ENCODE measurements at places on chromosomes 4 and X.

DNA sequence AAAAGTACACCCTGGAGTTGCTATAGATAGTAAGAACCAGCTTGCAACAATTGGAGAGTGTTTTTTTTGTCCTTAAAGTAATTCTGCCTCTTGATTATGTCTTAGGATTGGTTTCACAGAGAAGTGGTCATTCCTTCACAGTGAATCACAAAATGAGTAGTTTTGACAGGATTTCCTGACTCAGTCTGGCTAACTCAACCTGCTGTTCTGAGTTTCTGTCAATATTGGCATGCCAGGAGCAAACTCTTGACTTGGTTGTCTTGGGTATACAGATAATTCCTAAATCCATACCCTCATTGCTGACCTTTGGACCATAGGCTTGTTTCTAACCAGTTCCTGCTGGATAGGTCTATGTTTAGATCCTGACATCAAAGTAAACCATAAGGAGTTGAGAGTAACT is 9.4 kb downstream of the FHIP1A start:
- peak; percentile 36 for DNase-seq

GRCh38 chr4:88200186-88200585 is 41.7 kb upstream of the ABCG2 start:
- no peak for DNase-seq

DNA sequence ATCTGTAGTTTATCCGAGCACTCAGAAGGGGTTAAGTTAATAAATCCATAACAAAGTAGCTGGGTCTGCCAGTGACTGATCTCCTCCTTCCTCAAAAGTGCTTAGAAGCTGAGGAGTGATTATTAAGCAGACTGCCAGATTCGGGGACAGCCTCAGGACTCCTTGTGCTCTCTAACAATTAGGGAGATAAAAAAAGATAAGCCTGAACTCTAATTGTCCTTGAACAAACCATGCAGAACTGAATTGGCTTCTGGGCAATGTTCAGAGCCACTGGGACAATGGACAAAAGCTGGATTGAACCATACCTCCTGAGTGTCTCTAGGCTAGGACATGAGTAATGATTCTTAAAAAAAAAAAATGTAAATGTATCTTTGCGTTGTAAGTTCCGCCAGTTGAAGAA is 22.7 kb upstream of the GRPR start:
- DNase-seq, result no peak

- no peak for DNase-seq
Measured at GRCh38 chr4:104719539-104720230, 225.0 kb upstream of the CXXC4 start.

DNA sequence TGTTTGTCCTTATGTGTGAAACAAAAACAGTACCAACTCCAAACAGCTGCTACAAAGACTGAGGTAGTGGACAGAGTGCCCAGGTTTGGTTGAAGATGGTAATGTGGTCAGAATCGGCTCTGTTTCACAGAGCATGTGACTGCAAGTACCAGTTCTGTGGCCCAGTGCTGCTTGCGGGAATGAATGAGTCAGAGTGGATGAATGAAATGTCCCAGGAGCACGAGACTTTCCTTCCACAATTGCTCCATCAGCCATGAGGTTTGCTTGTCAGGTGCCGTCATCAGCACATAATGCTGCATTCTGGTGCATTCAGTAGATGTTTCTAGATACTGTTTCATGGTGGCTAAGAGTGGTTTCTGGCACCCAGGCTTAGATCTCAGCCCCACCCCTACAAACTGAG is 84.2 kb downstream of the GPR143 start:
- no peak for DNase-seq

DNA sequence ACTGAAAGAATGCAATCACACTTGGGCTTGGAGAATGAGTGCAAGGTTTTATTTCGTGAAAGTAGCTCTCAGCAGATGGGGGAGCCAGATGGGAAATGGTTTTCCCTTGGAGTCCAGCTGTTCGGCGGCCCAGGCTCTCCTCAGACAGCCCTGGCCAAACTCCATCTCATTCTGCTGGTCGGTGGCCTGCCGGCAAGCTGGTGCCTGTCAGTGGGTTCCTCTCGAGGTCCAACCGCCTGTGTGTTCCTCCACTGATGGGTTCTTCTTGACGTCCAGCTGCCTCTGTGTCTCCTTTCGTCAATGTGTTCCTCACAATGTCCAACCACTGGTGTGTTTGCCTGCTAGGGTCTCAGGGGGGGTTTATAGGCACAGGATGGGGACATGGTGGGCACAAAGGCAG is 80.3 kb downstream of the POU3F4 start:
- no peak for DNase-seq

DNA sequence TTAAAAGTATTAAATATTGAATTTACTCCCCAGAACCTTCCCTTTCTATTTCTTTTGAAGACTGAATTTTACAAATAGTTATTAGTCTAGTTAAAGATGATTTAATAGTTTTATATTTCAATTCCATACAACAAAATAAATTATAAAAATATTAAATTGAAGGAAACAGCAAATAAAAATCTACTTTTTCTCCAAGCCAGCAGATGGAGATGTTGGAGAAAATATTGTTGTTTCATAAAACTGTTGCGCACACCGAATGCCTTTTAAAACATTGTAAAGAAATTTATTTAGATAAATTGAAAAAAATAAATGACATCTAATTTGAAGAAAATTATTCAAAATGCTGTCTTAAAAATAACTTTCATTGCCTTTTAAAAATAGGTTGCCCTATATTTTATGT is 5.5 kb downstream of the GRIA2 start:
- DNase-seq, result no peak

DNA sequence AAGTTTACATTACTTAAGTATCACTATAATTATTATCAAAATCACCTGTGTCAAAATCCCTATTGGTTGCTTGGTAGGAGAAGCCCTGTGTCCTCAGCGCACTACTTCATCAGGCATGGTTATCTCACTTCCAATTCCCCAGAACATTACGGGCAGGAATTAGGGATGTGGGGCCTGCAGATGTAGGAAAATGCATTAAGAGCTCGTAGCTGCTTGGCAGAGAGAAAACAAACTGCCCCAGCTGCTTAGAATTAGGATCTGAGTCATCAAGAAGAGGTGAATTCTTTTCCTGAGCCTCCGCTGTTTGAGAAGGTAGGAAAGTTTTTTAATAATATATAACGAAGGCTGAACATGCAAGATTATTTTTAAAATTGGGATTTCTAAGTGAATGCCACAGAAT is 31.1 kb upstream of the CLNK start:
- DNase-seq, result no peak

- DNase-seq, result peak; percentile 66
Measured at GRCh38 chrX:37599729-37600128, 28.3 kb downstream of the LANCL3 start.

GRCh38 chr4:8739317-8739716 is 132.3 kb downstream of the HMX1 start:
- DNase-seq, result no peak

- DNase-seq, result no peak
Measured at GRCh38 chrX:129689796-129690195, 35.0 kb upstream of the APLN start.

GRCh38 chrX:120331116-120331515 is 19.9 kb upstream of the TMEM255A start:
- DNase-seq, result no peak

- DNase-seq, result no peak
Measured at GRCh38 chr4:72779241-72779640, 210.2 kb upstream of the ADAMTS3 start.
